ENCODE measurements at places on chromosomes 1 and 21. TPM values are rescaled to one million over a fixed set of nuclear protein-coding genes. Genes with fewer than 3 reads are reported as not detected.

DNA sequence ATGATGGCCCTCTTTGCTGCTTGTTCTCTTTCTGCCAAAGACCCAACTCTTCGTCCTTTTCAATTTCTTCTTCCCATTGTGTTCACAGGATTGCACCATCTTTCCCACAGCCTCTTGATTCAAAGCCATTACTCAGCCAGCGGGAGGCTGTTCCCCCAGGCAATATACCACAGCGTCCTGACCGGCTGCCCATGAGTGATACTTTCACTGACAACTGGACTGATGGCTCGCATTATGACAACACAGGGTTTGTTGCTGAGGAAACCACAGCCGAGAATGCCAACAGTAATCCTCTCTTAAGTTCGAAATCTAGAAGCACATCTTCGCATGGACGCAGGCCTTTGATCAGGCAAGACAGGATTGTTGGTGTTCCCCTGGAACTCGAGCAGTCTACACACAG, 167.4 kb downstream of the LRRC40 start:
- no peak for DNase-seq

GRCh38 chr1:194658090-194658439, 1471.7 kb upstream of the B3GALT2 start:
- no peak for DNase-seq

- no peak for DNase-seq
Observed at GRCh38 chr1:143720087-143721023, 251.4 kb downstream of the FAM72C start.

- no peak for DNase-seq
Observed at GRCh38 chr1:155982106-155982505, 3.8 kb upstream of the ARHGEF2 start.

GRCh38 chr1:110262296-110262695, 52.2 kb downstream of the KCNC4 start:
- no peak for DNase-seq

GRCh38 chr1:15943328-15943991, 32.4 kb downstream of the ZBTB17 start:
- DNase-seq: no peak

GRCh38 chr1:27258598-27258997, 24.2 kb downstream of the WDTC1 start:
- no peak for DNase-seq

The SPATA45 gene
- polyA plus RNA-seq: not detected

Data from right renal pelvis (tissue), 4 donors.